Ovary (tissue), 10 donors: ENCODE measurements at places on chromosomes 3 and 15. TPM values are rescaled to one million over a fixed set of nuclear protein-coding genes. Genes with fewer than 3 reads are reported as not detected.

DNA sequence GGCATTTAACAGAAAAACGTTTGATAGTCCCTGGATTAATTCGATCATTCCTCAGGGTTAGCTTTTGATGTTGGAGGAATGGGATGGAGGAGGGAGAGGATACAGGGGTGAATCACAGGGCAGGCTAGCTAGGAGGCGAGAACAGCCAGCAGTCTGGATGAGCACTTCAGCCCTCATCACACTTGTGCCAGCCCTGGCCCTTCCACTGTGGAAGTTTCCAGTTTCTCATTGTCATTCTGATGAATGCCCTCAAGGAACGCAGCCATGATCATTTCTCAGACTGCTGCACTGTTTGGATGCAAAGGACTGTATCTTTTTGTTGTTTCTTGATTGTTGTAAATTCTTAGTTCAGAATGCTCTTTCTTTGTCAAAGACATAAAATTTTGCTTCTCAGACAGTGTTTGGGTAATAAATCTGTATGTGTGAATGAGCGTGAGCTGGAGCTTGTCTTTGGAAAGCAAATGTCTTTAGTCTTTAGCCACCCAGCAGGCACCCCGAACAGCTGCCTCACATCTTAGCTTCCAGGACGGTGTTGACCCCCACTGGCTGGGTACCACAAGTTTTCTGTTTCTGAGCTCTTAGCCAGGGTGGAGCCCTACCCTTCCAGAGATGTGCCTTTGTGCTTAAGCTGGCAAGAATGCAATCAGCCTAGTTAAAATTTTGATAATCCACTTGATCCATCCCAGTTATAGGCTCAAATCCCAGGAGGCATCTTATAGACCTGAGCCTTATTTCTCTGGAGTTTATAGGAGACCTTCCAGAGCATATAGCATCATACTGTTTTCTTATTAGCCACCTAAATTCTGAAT, 121.1 kb downstream of the PDCD6IP start:
- no peaks in the 10 kb centered on the region for H3K4me1 ChIP-seq
- no peak for DNase-seq
- H3K4me3 ChIP-seq = no peak overlapping the region
- H3K27ac ChIP-seq = no peak overlapping the region
- H3K36me3 ChIP-seq = no peaks in the 10 kb centered on the region

- no peaks in the 10 kb centered on the region for H3K36me3 ChIP-seq
- H3K4me1 ChIP-seq = no peaks in the 10 kb centered on the region
- H3K27me3 ChIP-seq = no peaks in the 10 kb centered on the region
These were observed 115.9 kb downstream of the ASB7 start for GRCh38 chr15:100718075-100718980.

GRCh38 chr3:140563206-140563760, 114.6 kb upstream of the TRIM42 start:
- H3K27ac ChIP-seq = no peak overlapping the region
- no peak overlapping the region for H3K4me3 ChIP-seq
- H3K4me1 ChIP-seq = no peaks in the 10 kb centered on the region
- no peak for DNase-seq

DNA sequence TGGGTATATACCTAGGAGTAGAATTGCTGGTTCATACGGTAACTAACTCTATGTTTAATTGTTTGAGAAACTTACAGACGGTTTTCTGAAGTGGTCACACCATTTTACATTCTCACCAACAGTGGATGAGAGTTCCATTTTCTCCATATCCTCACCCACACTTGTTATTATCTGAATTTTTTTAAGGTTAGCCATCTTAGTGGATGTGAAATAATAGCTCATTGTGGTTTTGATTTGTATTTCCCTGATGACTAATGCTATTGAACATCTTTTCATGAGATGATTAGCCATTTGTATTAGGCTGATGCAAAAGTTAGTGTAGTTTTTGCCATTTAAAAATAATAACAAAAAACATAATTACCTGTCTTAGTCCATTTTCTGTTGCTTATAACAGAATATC, 18.6 kb downstream of the CSTA start:
- H3K4me1 ChIP-seq = no peaks in the 10 kb centered on the region
- no peak for DNase-seq
- no peaks in the 10 kb centered on the region for H3K27me3 ChIP-seq
- H3K27ac ChIP-seq = no peak overlapping the region

The IL16 gene
- 6.0 TPM for total RNA-seq

GRCh38 chr15:48721061-48721810, 75.7 kb upstream of the FBN1 start:
- no peaks in the 10 kb centered on the region for H3K4me1 ChIP-seq
- no peaks in the 10 kb centered on the region for H3K27me3 ChIP-seq

DNA sequence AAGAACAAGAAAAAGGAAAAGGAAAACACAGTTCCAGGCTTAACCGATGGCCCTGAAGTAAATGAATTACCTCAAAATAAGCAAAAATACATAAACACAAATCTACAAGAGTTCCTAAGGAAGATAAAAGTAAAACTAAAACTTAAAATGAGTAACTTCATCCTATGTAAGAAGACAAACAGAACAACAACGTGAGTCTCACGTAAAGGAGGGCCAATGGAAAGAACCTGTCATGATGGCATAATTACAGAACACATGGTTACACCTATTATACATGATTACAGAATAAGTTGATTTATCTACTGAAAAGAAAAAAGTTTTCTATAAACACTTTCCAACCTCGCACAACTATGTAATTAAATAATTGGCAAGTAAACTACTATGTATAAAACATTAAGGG, 42.1 kb downstream of the ADAM10 start:
- no peaks in the 10 kb centered on the region for H3K4me1 ChIP-seq
- no peak overlapping the region for H3K27ac ChIP-seq
- H3K27me3 ChIP-seq = no peaks in the 10 kb centered on the region

DNA sequence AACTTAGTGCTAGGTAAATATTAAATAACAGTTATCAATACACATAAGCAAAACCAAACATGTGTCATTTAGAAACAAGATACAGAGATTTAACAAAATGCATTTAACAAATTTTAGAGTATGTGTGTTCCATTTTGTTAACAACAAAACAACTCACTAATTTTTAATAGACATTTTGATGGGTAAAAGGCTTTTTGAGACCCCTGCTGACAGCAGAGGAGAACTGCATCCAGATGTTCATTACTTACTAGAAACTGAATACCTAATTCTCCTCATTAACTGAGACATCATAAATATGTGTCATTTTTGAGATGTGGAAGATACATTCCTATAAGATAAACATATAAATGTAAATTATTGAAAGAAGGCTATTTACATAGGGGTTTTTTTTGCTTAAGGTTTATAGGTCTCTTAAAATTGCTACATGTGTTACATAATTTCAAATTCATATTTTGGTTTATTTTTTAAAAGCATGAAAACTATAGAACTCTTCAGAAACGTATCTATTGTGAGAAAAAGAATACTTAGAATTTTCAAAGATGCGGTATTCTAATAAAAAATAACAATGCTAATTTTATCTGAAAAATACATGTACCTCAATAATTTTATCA, 1009.8 kb downstream of the TUSC7 start:
- no peak overlapping the region for H3K27ac ChIP-seq
- H3K27me3 ChIP-seq = no peaks in the 10 kb centered on the region
